T1000 (cell line): ENCODE measurements at places on chromosomes 11 and 22.
A peak's percentile ranks its signal among the peaks of the same experiment; 100 is the strongest.

DNA sequence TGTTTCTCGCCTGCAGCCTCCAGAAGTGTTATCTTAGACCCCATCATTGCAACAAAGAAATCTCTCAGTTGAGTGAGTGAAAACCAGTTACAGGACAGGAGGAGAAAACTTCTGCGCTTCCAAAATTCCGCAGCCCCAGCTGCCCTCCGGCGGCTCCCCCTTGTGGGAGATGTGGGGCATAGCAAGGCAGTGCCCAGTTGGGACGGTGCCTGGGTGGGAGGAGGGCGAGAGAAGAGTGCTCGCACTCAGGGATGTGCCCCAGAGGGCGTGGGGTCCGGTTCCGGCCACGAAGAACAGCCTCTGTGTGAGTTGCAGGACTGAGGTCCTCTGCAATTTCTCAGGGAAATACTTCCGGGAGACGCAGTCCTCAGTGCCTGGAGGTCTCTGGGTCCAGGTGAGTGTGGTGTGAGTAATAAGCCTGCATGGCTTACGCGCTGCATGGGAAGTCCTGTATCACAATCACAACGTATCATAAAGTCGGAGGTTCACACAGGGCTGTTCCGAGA is 87.0 kb upstream of the BLID start:
- DNase-seq = peak; percentile 53

DNA sequence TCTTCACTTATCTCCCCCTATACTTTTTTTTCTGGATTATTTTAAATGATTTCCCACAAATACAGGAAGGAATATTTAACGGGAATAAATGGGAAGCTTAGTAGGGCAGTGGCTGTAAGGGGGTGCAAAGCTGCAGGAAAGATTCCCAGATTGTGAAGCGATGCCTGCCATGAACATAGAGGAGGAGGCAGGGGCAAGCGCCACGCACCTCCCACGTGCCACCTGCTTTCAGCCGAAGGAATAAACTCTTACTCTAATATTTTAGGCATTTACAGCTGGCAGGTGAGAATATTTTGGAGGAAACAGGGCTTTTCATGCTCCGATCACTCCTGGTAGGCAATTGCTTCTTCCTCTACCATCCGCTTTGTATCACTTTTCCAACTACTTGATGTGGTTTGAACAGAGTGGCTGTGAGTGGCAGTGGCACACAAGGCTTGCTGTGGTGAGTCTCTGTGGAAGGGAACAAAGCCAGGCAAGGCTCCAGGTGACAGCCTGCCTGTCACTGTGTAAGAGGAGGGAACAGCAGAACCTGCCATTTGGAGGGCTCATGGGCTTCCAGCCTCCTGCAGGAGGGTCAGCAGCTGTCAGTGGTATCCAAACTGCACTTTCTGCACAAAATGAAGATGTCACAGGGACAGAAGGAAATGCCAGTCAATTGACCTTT is 54.5 kb upstream of the PLET1 start:
- no peak for DNase-seq

- DNase-seq = no peak
Measured at GRCh38 chr22:49151256-49152126, 676.2 kb downstream of the BRD1 start.

- no peak for DNase-seq
Measured at GRCh38 chr22:42933485-42934091, 76.5 kb upstream of the ARFGAP3 start.

GRCh38 chr11:38392176-38392575 is 1794.1 kb upstream of the RAG2 start:
- DNase-seq = no peak

DNA sequence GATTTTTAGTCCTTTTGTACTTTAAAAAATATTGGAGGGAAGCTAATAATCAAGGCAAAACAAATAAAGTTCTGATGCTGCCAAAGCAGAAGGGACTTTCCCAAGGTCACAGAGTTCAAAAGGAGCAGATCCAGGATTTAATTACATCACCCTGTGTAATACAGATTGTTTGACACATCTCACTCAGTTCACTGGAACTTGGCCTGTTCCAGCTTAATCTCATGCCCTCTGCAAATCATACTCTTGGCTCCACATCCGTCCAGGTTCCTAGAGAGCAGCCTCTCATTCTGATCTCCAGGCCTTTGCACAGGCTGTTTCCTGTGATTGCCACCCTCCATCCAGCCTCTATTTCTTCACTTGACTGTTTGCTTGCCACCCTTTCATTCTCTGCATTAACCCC is 151.7 kb downstream of the SPON1 start:
- no peak for DNase-seq

GRCh38 chr11:94310191-94310875 is 6.0 kb downstream of the IZUMO1R start:
- no peak for DNase-seq

DNA sequence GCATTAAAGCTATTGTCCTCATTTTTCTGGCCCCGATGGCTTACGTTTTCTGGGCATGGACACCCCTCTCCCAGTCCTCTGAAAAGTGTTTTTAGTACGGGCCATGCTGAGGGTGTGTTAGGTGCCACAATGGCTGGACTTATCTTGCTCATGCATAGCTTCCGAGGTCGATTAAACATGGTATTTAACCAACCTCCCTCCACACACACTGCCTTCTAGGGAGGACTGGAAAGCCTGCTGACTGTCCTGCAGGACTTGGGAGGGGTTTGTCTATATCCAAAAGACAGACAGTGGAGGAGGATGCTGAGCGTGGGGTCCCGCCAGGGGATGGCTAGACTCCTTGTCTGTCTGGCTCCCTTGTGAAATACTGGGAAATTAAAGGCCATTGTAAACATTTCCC is 95.3 kb downstream of the FBXO7 start:
- DNase-seq = no peak

DNA sequence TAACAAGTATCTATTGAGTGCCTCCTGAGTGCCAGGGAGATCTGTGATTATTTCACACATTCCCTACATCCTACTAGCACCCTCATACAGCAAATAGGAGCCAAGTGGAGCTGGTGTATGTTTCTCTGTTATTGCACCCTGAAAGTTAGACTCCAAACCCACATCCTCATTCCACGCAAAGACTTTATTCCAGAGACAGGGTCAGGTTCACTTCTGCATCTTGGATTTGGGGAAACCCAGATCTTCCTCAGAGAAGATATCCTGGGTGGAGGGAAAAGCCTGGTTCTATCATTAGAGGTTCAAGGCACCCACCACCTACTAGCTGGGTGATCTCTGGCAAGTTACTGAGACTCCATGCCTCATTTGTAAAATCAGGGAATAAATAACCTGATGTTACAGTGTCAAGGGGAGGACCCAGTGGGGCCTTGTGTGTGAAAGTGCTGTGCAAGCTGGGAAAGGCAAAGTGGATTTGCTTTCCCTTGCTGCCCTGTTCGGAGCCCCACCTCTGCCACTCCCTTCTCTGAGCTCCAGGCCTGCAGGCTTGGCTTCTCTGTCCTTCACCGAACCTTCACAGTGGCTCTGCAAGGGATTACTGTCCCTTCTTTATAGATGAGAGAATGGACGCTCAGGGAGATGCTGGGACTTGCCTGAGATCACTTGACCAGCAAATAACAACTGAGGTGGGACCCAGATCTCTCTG is 991 bp upstream of the SLCO2B1 start:
- no peak for DNase-seq

DNA sequence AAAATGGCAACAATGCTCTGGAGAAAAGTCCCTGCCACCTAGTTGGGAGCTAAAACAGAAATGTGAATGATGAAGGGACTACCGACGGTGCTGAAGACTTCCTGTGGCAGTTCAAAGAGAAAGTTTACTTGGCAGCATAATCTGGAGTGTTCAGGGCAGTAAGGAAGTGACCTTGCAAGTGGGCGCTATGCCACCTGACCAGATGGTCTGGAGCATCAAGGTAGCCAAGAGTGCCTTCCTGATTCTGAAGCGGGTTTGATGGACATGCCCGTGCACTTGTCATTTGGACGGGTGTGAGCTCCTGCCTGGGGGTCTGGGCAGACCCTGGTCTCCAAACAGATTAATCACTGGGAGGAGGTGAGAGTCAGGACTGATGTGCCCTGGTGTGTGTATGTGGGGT is 1.8 kb upstream of the SNX19 start:
- no peak for DNase-seq

GRCh38 chr11:111983187-111983986 is 41.8 kb upstream of the DLAT start:
- no peak for DNase-seq

DNA sequence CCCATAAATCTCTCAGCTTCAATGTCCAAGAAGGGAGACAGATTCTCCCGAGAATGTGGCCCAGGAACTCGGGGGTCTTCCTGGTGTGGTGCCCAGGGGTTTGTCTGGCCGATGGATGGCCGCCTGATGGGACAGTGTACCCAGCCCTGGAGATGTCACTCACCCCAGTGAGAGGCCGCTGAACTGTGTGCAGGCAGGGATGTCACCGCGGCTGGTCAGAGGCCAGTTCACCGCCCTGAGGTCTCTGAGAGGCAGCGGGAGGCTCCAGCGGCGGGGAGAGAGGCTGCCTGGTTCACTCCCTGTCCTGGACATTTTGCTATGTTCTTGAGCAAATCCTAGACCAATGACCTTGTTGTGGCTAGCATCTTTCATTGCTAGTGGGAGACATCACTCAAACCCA is 1349.5 kb downstream of the BRD1 start:
- DNase-seq = no peak

GRCh38 chr11:128318856-128319474 is 268.4 kb downstream of the ETS1 start:
- DNase-seq = no peak

- DNase-seq = no peak
Measured at GRCh38 chr11:121350314-121351082, 57.9 kb downstream of the SC5D start.

DNA sequence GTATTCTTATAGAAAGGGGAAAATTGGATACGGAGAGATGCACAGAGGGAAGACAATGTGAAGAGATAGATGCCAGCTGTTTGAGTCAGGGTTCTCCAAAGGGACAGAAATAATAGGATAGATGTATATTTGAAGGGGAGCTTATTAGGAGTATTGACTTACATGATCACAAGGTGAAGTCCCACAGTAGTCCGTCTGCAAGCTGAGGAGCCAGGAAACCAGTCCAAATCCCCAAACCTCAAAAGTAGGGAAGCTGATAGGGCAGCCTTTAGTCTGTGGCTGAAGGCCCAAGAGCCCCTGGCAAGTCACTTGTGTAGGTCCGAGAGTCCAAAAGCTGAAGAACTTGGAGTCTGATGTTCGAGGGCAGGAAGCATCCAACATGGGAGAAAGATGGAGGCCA is 569.6 kb upstream of the LARGE1 start:
- no peak for DNase-seq

- DNase-seq = no peak
Measured at GRCh38 chr11:16738947-16739815, 734 bp downstream of the C11orf58 start.

- DNase-seq = no peak
Measured at GRCh38 chr11:45641961-45642360, 23.5 kb downstream of the CHST1 start.

- no peak for DNase-seq
Measured at GRCh38 chr11:131999084-131999483, 628.7 kb downstream of the NTM start.

- DNase-seq = no peak
Measured at GRCh38 chr11:111840143-111840542, 31.2 kb downstream of the ALG9 start.

DNA sequence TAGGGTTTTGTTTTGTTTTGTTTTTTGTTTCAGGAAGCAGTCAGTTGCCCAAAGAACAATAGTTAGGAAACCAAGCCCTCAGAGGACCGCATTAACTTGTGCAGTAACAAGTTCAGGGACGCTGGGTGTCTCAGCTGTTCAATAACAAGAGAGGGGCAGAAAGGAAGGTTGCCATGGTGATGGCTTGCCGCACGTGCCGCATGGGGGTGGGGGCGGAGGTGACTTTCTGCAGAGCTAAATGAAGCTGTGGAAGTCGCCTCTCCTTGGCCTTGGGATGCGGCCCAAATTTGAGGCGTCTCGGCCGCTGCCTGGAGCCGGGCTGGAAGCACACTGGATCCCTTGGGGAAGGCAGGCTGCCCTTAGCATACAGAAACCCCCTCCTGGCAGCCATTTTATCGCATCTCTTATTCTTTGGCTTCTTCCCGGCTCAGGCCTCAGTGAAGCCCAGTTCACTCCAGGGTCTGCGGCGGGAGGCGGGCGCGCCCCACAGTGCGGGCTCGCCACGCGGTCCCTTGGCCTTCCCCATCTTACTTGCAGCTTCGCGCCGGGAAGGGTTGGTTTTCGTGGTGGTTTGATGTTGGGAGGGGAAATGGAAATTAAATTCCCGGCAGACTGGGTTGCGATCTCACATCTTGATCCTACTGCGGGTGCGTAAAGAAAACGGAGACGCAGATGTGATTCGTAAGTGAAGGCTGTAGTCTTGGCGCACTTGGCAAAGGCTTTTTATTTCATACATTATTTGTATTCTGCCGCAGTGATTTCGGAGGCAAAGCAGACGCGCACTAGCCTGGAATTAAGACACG is 94.3 kb downstream of the SLC17A6 start:
- DNase-seq = no peak

DNA sequence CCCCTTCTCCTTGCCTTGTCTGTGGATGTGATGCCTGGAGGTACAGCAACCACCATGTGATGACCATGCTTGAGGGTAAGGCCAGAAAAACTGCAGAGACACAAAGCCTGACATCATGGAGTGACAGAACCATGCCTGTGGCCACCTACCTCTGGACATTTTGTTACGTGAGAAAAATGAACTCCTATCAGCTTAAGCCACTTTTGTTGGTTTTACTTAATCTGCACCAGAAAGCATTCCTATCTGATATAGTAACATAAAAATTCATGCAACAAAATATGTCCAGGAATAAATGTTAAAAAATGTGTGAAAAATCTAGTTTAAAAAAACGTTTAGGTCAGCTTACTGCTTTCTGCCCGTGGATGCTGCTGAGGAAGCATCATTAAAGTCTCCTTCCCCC is 42.6 kb upstream of the P4HA3 start:
- no peak for DNase-seq

GRCh38 chr22:36659762-36660509 is 43.6 kb downstream of the CACNG2 start:
- peak; percentile 80 for DNase-seq

DNA sequence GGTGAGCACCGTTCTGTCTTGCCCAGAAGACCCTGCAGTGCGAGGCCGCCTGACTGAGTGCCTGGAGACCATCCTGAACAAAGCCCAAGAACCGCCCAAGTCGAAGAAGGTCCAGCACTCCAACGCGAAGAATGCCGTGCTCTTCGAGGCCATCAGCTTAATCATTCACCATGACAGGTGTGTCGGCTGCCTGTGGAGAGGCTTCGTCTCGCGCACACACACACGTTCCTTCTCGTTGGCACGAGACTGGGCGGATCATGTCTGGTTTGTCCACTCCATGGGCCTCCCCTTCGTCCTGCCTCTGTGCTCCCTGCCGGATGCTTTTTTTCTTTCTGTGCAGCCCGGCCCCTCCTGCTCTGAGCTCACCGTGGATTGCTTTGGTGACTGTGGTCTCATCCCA is 51.1 kb downstream of the MUC6 start:
- DNase-seq = no peak

DNA sequence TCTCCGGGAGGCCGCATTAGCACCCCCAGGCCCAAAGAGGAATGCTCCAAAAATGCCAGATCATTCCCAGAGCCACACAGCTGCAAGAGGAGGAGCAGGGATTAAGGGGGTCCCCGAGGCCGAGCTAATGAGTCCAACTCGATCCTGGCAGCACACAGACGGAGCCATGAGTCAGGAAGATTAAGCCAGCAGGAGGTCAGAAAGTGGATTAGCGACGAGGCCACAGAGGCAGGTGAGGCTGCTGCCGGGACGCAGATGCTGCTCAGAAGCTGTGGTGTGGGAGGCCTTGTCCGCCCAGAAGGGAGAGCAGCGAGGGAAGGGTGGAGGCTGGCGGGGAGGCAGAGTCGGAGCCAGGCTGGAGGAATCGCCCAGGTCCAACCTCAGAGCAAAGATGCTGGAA is 120.5 kb downstream of the SHANK2 start:
- peak; percentile 37 for DNase-seq
